ENCODE measurements at places on chromosomes 16 and 17. TPM values are rescaled to one million over a fixed set of nuclear protein-coding genes. Genes with fewer than 3 reads are reported as not detected.

SCO1 gene
- total RNA-seq = 39.0 TPM

DNA sequence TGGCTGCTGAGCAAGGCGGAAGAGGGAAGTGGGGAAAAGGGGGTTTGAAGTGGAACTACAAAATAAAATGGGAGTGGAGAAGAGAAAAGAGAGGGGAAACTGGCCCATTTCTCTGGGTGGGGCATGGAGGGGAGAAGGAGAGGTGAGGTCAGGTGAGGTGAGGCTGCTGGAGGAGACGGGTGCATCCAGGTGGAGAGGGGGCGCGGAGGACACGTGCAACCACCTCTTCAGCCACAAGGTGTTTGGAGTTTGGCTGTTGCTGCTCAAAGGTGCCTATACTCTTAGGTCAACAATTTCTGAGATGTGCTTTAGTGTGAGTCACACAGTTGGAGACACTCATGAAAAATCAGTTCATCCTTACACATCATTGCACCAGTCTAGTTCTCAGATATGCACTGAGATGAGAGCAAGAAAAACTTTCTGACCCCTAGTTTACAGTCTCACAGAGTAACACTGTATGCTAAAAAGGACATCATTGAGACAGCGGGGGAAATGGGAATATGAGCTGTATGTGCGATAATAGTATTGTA lies 4.8 kb downstream of the SLC6A4 start:
- H3K4me1 ChIP-seq = peaks cover 9% of the 10 kb centered on the region
- H3K36me3 ChIP-seq = no peaks in the 10 kb centered on the region
- peaks cover 69% of the 10 kb centered on the region for H3K27me3 ChIP-seq
- H3K27ac ChIP-seq = no peak overlapping the region

DNA sequence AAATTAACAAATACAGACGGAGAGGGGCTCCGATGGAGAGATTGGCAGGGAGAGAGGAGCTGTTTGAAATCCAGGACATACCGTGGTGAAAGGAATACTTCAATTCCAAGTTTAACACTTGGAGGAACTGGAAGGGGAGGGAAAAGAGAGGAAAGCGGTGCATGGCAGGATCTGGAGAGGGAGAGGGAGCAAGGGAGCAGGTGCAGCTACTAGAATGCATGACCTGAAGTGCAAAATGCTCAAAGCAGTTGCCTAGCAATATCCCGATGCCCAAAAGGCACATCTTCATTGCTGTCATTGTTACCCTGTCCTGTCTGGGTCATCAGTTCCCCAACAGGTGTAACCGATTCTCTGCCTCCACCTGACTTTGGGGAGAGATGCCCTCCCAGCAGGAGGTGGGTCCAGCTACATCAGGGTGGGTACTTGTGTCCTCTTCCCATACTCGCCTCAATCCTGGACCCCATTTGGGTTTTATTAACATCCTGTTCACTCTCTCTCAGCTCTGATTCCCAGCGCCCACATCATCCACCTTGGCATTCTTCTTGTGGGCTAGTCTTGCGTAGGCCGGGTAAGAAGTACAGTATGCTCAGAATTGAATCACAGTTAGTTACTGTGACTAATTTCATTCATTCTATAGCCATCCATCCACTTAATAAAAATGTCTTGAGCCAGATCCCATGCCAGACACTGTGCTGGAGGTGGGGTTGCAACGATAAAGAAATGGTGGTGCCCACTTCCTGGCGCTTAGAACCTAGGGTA lies 37.4 kb upstream of the EMP2 start:
- H3K36me3 ChIP-seq = no peaks in the 10 kb centered on the region
- H3K27me3 ChIP-seq = peaks cover 7% of the 10 kb centered on the region
- no peak overlapping the region for H3K27ac ChIP-seq
- peaks cover 22% of the 10 kb centered on the region for H3K4me1 ChIP-seq
- DNase-seq = no peak

DNA sequence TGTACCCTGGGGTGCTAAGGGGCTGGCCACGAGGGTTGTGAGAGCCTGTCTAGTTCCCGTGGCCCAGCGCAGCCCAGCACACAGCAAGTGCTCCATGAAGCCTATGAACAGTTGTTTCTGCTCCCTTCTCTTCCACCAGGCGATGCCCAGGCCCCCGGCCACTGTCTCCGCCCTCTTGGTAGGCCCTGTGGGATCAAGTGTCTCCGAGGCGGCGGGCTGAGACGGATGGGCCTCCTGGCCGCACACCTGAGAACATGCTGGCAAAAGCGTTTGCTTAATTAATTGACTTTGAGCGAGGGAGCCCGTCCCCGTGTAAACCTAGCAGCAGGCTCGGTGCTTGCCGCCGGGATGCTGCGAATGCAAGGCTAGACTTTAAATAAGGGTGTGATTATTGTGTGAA lies 129.7 kb upstream of the GSE1 start:
- H3K4me3 ChIP-seq = no peak overlapping the region
- H3K27ac ChIP-seq = no peak overlapping the region
- peaks cover 11% of the 10 kb centered on the region for H3K4me1 ChIP-seq
- no peak for DNase-seq

- H3K36me3 ChIP-seq = no peaks in the 10 kb centered on the region
- no peaks in the 10 kb centered on the region for H3K4me1 ChIP-seq
- no peak overlapping the region for H3K4me3 ChIP-seq
- DNase-seq = no peak
Observed at GRCh38 chr17:61477204-61477834, 25.1 kb downstream of the TBX4 start.
